ENCODE measurements at places on chromosomes 5 and 9. TPM values are rescaled to one million over a fixed set of nuclear protein-coding genes. Genes with fewer than 3 reads are reported as not detected.

Gene CNTLN
- 16.7 TPM for total RNA-seq

Gene IL17B
- not detected for total RNA-seq

Gene ALDH1A1
- total RNA-seq = 0.14 TPM

Gene ELOVL7
- 0.96 TPM for total RNA-seq

Gene EPB41L4A
- total RNA-seq = 10.8 TPM

Gene TMEM252
- not detected for total RNA-seq

DNA sequence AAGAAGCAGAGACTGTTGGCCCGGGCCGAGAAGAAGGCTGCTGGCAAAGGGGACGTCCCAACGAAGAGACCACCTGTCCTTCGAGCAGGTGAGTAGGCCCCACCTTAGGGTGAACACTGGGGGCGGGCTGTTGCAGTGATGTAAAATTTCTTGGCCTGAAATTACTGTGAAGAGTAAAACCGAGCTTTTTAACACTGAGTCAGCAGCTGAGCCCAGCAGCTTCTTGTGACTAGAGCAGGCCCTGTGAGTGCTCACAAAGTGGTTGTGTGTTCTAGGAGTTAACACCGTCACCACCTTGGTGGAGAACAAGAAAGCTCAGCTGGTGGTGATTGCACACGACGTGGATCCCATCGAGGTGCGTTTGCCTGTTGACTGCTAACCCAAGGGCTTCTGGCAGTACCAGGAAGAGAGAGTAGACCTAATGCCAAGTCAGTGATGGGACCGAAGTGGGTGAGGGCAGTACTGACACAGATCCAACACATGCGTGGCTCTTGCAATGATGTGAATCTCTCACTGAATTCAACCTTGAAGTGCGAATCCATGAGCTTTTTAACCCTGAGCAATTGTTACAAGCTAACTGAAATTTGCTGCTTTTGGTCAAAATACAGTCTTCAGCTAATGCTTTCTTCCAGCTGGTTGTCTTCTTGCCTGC is 2.1 kb downstream of the RPL7A start:
- DNase-seq = no peak

DNA sequence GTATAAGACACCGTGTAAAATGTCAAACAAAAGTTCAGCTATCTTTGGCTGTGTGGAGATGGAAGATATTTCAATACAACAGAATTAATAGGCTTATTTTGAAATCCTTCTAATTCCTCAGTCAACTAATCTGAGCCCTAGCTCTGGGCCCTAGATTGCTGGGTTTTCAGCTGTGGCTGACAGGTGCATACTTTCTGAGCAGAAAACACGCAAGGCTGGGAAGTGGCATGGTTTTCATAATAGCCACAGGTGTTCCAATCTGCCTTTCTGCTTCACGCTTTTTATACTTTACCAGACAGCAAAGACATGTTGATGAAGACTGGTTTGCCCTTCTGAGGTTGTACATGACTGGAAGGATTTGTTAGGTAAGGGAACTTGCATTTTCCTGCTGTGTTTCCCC is 20.7 kb upstream of the XPA start:
- DNase-seq = no peak

GRCh38 chr5:96765043-96765442 is 42.7 kb downstream of the ERAP1 start:
- DNase-seq = no peak

DNA sequence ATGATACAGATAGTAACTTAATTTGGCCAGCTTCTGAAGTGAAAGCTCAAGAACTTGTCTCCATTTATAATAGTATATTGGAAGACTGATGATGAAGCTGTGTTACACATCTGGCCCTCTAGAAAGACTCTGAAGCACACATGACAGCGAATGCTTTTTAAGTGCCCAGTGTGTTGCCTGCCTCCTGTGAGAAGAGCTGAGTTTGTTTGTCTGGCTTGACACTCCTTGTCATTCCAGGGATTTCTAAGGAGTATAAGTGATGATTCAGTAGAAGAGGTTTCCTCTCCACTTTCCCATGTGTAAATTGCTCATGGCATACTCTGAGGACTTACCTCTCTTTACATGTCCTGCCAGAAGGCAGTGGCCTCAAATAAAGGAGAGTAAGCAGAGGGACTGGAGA is 30.4 kb upstream of the LRRTM2 start:
- DNase-seq = no peak

DNA sequence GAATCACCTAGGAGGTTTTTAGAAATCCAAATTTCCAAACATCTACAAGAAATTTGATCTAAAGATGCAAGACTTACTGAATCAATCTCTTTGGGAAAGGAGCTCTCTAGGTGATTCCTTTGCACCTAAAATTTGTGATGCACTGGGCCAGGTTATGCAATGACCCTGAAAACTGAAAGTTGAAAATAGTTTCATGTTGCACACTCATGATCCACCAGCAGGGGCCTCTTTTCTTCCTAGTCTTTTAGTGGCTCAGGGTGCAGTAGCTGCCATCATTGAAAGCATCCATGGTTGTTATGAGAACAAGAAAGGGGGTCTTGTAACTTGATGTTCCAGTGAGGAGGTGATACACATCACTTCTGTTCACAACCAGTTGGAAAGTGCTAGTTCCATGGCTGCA is 486.8 kb downstream of the PSAT1 start:
- DNase-seq = no peak

- DNase-seq = no peak
Measured at GRCh38 chr9:80134487-80134886, 562.7 kb downstream of the TLE4 start.

DNA sequence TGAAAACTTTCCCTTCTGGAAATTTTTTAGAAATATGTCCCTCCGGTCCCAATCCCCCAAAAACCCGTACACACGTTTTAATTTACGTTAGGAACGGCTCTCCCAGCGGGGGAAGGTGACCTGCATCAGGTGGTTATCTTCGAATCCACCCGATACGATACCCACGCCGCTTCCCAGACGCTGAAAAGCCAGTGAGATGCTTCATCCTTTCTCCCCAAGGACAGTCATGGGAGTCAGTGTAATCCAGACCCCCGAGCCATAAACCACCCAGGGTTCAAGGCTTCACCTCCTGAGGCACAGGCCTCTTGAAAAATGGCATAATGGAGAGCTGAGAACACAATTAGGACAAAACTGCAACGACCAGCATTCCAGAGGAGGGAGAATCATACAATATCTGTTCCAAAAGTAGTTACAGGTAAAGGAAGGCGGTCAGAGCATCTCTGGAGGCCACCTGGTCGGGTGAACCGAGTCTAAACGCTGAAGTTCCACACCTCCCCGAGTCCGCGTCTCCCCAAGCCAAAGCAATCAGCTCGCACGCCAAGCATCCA is 857 bp downstream of the FAM169A start:
- no peak for DNase-seq

- no peak for DNase-seq
Measured at GRCh38 chr5:60514152-60514551, 185.8 kb downstream of the DEPDC1B start.

DNA sequence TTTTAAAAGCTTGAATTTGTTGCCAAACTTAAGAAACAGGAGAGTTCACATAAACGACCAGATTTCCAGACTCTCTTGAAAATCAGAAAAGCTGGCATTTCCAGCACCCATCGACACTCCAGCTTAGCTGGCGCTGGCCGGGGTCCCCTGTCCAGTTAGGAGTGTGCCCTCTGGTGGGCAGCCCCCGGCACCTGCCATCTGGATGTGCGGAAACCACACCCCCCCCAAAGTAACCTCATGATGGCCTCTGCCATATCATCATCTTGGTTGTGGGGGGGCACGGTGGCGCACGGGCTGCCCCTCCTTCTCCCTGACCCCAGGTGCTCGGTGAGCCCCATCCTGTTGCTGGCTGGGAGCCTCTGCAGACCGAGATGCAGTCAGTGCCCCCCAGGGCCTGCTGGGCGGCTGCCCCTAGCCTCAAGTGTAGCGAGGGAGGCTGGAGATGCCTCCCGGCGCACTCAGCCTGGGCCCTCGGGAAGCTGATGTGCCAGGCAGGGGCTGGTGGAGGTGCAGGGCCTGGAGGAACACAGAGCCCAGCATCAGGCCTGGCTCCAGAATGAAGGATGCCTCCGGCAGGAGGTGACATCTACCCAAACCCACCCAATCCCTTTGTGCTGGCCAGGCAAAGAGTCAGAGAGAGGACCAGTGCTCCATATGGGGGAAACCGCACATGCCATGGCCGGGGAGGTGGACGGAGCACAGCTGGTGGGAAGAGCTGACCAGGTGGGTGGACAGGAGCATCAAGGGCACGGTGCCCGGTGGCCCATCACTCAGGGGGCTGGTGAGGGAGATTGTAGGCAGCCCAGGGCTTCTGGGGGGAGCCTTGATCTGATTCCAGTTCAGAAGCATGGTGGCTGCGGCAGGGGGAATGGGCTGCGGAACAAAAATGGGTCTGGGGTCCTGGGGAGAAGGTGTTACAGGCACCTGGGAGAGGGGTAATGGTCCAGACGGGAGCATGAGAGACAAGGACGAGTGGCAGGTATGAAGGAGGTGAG is 70.6 kb downstream of the ADAMTS2 start:
- no peak for DNase-seq

DNA sequence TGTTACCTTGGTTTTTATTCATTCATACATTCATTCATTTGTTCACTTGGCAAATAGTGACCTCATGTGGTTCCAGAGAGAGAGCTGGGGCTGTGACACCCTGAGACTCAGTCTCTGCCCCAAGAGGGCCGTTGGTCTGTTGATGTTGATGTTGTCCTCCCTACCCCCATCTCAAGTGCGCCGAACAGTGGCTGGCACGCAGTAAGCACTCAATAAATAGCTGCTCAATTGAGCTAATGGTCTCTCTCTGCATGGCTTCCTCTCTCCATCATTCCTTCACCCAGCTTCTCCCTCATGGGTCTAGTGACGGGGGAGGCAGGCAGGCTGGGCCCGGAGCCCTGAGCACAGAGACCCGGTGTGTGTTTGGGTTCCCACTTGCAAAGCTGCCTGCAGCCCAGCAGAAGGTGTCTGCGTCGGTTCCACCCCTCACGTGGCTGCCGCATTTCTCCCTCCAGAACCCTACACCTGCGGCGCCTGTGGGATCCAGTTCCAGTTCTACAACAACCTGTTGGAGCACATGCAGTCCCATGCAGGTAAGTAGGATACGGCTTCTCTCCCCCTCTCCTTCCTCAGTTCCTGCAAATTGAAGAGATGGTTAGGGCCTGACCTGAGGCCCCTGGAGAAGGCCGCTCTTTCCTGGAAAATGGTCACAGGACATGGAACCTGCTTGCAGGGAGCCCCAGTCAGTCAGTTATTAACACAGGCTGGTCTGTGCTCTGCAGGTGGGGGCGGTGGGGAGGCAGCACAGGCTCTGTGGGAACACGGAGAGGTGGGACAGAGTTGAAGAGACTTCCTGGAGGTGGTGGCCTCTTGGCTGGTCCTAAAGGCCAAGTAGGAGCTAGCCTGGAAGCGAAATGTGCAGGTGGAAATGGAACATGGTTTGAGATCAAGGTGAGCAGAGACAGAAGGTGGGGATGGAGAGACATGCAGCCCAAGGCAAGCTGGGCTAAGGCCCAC is 42.0 kb downstream of the AMBP start:
- no peak for DNase-seq

DNA sequence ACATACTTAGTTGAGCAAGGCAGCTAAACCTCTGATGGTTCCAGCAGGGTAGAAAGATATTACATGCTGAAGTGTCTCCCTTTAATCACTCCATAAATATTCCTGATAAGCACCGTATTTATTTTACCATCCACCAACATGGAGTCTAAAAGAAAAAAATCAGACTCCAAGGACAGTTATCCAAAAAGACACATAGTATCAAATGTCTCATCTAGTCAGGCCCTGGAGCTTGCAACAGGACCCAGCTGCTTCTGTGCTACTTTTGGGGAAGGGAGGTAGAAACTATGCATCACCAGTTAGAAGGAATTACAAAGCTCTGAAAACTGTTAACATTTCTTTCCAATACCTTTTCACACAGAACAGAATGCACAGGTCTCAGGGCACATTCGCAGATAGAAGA is 88.1 kb downstream of the S1PR3 start:
- DNase-seq = no peak

DNA sequence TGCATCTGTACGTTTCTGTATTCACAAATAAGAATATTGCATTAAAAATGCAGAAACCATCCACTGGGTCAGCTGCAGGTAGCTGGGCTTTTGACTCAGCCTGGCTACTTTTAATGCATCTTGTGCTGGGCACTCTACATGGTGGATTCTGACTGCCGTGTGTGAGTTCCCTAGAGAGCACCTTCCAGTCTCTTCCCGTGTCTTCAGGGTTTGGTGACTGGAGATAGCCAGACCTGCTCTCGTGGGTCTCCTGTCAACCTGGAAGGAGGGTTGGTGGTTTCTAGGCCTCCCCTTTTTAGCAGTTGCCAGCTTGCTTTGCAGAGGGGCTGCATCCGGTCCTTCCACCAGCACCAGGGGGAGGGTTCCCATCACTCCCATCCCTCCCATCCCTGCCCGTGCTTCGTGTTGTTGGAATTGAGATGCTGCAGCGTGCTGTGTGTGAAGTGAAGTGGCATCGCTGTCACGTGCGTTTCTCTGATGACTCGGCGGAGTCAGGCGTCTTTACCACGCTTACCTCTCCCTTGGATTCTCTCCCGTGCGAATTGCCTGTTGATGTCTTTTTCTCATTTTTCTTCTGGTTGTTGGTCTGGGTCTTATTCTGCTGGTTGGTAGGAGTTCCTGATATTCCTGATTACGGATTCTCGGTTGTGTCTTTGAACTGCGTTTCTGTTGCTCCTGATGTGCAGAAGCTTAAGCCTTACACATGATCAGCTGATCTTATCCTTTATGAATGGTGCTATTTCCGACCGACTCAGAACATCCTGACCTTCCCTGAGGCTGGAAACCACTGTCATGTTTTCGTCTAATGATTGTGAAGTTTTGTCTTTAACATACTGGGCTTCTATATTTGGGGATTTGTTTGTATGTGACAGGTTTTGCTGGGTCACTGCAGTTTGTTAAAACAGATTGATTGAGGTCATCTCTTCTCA is 16.9 kb downstream of the FBXW5 start:
- DNase-seq = no peak

DNA sequence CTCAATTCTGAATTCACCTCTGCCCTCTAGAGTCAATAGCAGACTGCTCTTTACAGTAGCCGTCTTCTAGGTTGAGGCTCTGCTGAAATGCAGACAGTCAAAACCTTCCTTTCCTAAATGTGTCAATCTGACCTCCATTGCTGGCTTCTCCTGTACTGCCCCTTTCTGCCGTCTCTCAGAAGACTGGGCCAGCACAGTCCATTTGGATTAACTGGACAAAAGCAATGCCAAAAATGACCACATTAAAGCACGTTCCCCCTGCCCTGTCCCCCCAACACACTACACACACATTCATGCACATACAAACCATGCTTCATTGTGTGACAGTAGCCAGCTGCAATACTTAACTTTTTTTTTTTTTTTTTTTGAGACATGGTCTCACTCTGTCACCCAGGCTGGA is 130.2 kb upstream of the LIFR start:
- no peak for DNase-seq

GRCh38 chr5:58543723-58544122 is 39.2 kb upstream of the RAB3C start:
- no peak for DNase-seq

- DNase-seq = no peak
Measured at GRCh38 chr9:131239161-131239975, 36.9 kb downstream of the FAM78A start.

GRCh38 chr5:148020257-148020988 is 43.4 kb upstream of the SPINK5 start:
- DNase-seq = no peak
